HS-27A (cell line): ENCODE measurements at places on chromosomes 1 and 21.

DNA sequence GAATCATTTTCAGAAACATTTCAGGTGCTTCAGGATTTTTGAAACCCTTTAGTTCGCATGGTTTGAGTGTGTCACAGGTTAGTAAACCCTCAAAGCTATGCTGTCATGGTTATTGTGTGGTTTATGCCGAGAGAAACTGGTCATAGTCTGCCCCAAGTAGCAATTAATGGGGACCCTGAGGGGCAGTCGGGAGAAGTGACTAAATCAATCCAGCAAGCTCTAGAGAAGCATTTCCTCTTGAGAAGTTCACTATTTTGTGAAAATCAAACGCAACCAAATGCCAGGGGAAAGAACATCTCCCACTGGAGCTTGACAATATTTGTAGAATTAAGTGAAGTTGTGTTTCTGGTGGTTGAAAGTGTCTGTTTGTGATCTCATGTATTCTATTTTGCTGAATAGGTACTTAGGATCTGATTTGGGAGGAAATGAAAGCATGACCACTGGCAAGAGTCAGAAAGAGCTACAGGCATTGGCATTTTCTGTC, 63.0 kb upstream of the BACH1 start:
- no peak for DNase-seq

DNA sequence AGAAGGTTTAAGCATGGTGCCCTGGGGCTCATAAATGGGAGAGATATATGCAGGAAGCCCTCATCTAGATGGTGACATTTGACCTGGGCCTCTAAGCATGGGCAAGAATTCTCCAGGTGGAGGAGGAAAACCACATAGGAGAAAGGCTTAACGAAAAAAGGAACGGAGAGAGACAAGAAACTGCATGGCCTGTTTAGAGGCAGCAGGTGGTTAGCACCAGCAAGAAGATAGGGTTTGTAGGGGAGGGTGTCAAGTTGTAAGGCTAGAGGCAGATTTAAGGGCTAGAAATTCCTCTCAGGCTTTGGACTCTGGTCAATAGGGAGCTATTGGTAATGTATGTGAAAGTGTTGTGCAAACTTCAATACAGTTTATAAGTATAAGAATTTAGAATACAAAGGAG, 8.2 kb upstream of the MAPKAPK2 start:
- no peak for DNase-seq

DNA sequence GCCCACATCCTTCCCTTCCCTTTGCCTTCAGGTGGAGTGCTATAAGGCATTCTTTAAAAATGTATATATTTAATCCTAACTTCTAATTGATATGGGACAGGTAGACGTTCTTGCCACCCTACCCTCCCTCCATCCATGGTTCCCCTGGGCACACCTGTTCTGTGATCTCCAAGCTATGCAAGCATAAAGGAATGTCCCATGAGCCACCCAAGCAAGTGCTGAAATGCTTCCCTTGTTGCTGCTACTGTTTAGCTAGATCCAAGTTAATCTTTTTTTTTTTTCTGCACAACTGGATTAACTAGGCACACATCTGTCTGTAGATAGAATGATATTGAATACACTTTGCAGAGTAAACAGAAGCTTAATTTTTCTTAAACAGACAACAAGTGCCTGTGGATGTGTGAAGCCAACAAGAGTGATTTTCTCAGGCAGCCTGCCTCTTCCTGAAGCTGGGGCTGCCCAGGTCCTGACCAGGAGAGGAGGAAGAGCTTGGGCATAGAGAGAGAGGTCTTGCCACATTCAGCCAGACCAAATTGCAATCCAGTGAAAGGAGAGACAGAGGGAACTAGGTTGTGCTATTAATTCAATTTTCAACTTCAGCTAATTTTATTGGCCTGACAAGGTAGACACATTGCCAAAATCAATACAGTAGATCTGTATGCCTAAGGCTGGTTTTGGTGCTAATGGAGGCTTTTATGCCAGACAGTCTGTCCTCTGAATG, 28.2 kb upstream of the ATP1B1 start:
- no peak for DNase-seq

DNA sequence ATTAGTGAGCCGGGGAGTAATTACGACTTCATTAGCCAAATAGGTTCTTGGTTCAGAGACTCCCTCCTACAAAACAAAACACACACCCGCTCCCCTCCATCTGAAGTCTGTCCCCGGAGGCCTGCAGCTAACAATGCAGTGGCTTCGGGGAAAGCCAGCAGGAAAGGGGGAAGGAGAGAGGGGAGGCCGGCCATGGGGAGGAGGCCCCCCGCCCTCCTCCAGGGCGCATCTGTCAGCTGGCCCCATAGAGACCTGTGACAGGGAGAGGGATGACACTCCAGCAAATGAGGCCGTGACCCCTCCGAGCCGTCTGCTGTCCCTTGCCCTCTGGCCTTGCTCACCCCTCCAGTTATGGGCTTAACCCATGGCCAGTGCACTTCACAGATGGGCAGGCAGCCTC, 12.1 kb upstream of the CNTN2 start:
- DNase-seq = no peak

- no peak for DNase-seq
These were observed 636 bp downstream of the VAMP4 start for GRCh38 chr1:171740987-171741871.

GRCh38 chr1:154014154-154014907, 23.8 kb downstream of the RPS27 start:
- no peak for DNase-seq

GRCh38 chr1:3278416-3279181, 175.9 kb upstream of the ARHGEF16 start:
- no peak for DNase-seq

DNA sequence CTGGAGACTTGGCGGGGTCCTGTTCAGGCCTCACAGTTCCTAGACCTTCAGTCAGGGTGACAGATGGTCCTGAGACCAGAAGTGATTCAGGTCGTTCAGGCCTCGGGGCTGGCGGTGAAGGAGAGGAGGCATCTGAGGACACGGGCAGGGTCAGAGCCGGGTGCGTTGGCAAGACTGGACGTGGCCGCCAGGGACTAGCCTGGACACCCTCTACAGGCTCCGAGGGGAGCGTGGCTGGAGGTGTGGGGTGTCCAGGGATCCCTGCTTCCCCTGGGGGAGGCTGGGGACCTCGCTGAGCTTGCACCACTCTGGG, 64.0 kb upstream of the TARDBP start:
- no peak for DNase-seq

DNA sequence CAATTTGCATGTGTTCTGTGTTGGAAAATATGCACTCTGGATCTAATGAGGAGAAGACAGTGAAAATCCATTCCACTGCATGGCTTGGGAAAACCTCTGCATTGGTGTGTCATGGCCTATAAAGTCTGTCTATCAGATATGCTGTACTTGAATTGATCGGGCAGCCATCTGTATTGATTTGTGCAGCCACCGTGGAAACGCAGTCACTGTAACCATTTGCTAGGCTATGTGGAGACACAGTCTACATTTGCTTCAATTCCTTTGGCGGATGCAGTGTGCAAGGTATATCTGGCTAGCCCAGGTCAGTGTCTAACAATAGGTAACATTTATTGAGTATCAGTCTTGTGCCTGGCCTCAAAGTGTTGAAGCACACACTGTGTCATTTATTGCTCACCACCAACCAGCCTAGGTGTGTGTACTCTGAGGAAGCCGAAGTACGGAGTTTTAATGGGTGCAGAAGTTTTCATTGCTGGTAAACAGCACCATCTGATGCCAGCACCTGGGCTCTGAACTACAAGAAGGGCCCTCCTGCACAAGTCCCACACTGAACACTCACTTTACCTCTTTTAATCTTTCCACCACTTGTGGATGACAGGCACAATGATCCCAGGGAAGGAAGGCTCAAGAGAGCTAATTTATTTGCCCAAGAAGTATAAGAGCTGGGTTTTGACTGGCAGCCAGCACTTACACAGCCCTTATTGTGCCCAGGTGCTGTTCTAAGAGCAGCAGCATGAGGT, 83.4 kb downstream of the DAB1 start:
- no peak for DNase-seq

GRCh38 chr1:15261155-15262002, 14.4 kb downstream of the FHAD1 start:
- no peak for DNase-seq

- no peak for DNase-seq
These were observed 6.6 kb upstream of the DOP1B start for GRCh38 chr21:36149788-36150711.

DNA sequence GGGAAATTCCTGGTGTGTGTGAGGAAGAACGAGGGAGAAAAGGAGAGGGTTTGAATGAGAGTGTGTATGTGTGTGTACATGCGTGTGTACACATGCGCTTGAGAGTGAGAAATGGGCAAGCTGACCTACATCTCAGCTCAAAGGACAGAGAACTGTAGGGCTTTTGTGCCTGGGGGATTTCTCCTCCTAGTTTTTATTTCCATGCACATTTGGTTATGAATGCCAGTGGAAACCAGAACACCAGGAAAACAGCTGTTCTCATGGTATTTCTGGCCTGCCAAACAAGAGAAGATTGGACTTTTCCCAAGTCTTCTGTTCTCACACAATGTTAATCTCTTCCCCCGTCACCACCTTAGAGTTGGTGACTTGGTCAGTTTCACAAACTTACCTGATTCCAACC, 45.2 kb downstream of the SLC44A3 start:
- DNase-seq = no peak

DNA sequence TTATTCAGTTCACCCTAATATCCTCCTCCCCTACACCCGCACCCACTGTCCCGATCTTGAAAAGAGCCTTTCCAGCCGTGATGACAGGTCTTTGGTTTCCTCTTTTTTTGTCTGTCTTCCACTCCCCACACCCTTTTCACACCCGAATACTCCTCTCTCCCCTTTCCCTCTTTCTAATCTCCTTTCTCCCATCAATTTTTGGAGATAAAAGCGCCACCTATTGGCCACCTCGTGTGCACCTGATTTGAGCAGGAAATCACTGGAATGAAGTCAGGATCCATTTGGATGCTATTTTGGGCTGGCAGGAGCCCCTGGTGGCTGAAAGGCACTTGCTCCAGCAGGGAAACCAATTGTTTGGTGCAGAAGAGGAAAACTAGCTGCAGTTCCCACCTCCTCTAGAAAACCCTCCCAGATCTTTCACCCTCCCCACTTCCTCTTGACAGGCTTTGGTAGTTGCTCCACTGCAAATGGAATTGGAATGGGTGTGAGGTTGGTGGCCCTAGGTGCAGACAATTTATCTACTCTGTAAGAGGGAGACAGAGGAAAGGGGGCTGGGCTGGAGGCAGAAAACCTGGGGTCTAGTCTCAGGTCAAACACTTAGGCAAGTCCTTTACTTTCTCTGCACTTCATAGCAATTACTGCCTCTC, 8.4 kb downstream of the FOXE3 start:
- no peak for DNase-seq

DNA sequence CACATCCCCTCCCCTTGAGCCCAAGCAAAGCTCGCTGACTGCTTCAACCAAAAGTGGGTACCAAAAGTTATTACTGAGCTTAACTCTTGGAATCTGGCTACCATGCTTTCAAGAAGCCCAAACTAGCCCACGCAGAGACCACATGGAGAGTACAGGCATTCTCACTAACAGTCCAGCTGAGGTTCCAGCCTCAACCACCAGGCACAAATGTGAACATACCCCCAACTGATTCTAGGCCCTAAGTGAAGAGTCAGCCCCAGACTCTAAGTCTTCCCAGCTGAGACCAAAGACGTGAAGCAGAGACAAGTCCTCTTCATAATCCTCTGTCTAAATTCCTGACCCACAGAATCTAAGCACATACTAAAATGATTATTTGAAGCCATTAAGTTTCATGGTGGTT, 36.8 kb downstream of the EVI5 start:
- no peak for DNase-seq

DNA sequence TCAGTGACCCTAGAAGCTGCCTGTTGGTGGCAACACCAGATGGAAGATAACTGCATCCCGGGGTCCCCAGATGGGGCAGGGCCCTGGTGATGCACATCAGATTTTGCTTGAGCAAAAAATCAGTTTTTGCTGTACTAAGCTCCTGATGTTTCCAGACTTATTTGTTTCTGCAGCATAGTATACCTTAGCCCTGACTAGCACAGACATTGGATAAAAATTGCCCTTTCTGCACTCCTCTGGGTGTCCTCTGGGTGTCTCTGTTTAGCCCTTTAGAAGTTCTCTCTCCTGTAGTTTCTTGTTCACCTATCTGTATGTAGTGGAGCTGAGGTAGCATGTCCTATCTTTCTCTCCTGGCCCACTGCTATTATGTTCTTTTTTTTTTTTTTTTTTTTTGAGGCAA, 30.3 kb upstream of the PLA2G2C start:
- DNase-seq = no peak

GRCh38 chr1:232589812-232590743, 39.9 kb downstream of the SIPA1L2 start:
- DNase-seq = no peak

DNA sequence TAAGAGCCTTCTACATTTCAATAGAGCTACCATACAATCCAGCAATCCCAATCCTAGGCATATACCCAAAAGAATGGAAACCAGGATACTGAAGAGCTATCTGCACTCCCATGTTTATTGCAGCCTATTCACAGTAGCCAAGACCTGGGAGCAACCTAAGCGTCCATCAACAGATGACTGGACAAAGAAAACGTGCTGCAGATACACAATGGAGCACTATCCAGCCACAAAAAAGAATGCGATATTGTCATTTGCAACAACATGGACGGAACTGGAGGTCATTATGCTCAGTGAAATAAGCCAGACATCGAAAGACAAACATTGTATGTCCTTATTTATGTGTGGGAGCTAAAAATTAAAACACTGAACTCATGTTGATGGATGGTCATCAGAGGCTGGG, 115.3 kb downstream of the HLCS start:
- no peak for DNase-seq

- no peak for DNase-seq
These were observed 14.2 kb downstream of the ABCA4 start for GRCh38 chr1:94106716-94107115.

- DNase-seq = no peak
These were observed 3.6 kb upstream of the MAN1A2 start for GRCh38 chr1:117363571-117364048.

DNA sequence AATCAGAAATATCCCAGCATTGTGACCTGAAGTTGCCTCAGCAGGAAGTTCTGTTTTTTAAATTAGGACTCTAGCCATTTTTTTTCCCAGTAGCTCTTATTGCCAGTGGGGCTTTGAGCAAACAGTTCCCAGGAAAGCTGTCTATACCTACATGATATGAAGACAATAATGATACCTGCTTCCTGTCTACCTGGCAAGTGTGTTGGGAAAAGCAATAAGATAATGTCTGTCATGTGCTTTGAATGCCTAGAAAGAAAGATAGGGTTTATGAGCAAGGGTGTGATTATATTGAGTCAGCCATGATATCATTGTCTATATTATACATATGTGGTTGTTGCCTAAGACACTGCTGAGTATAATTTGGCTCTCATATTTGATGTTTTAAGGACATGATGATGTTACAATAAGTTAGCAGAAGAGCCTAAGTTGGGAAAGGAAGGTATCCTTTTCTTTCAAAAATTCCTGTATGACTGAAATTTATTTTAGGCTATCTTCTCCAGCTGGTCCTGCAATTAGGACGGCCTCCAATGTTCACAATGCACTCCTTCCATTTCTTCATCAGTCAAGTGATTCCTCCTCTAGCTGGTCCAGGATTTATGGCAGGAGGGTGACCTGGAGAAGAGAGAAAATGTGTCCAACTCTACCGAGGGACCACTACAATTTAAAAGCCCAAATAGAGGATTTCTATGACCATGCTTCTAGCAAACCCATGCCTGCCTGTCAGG, 99.6 kb upstream of the CDC42BPA start:
- no peak for DNase-seq
